ENCODE measurements at places on chromosomes 1 and 21.

- no peak for DNase-seq
These were observed 3.7 kb downstream of the ADAMTS4 start for GRCh38 chr1:161195171-161195570.

- no peak for DNase-seq
These were observed 9.9 kb upstream of the REN start for GRCh38 chr1:204176049-204176448.

- no peak for DNase-seq
These were observed 12.6 kb upstream of the RABIF start for GRCh38 chr1:202901555-202901954.

- no peak for DNase-seq
These were observed 8.4 kb downstream of the QSOX1 start for GRCh38 chr1:180163041-180163440.

Measured in stimulated activated CD4-positive, alpha-beta T cell treated with anti-CD3 and anti-CD28 coated beads, TNF-alpha, amount 100 ng/mL, for 4 hours (primary cell).